ENCODE measurements at places on chromosomes 3 and 15. TPM values are rescaled to one million over a fixed set of nuclear protein-coding genes. Genes with fewer than 3 reads are reported as not detected.
A peak's percentile ranks its signal among the peaks of the same experiment; 100 is the strongest.

Gene NDUFAF3
- total RNA-seq, result 96.8 TPM

Gene TMEM212
- not detected for total RNA-seq

Gene GOLGA8M
- 0.79 TPM for total RNA-seq

Gene CNTN6
- total RNA-seq, result not detected

Gene ROBO2
- not detected for total RNA-seq

Gene ZNF80
- total RNA-seq, result not detected

Gene CLDN18
- total RNA-seq, result 0.26 TPM

Gene THPO
- total RNA-seq, result 0.43 TPM

GRCh38 chr3:27423463-27423862, 54.3 kb upstream of the NEK10 start:
- DNase-seq, result peak; percentile 59

DNA sequence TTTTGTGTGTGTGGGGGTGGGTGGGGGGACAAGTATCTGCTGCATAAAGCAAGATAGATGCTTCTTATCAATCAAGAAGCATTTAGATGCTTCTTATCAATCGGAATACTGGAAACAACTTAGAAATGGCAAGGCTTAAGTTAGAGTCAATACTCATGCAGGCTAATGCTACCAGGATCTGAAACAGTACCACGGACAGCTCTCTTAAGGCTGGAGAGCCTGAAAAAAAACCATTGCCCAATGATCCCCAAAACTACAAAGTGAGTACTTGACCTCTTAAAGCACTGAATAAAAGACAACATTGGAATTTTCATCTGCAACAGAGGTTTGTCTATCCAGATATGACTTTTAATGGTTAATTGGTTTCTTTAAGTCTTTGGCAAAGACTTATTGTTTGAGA, 262.3 kb downstream of the GAP43 start:
- DNase-seq, result no peak

DNA sequence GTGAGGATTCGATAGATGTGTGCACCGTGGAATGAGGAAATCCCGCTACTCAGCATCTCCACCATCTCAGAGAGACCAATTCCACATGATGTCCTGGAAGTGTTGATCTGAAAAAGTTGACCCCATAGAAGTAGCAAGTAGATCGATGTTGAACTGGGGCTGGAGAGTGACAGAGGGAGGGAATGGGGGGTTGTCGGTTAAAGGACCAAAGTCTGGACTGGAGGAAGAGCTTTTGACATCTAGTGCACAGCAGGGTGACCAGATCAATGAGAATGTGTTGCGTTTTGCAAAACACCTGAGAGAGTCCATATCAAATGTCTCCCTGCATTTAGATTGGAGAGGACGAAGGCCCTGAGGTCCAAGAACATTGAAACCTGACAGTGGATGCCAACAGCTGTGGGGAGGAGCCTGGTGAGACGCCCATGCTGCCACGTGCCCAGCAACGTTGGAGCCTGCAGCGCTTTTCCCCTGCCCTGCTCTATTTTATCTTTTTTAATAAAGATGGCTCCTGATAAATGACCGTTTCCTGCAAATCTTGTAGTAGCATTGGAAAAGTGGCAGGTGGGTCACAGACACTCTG, 30.1 kb upstream of the RPL32 start:
- DNase-seq, result no peak

- peak; percentile 45 for DNase-seq
Measured at GRCh38 chr3:170977949-170978745, 48.4 kb downstream of the SLC2A2 start.

DNA sequence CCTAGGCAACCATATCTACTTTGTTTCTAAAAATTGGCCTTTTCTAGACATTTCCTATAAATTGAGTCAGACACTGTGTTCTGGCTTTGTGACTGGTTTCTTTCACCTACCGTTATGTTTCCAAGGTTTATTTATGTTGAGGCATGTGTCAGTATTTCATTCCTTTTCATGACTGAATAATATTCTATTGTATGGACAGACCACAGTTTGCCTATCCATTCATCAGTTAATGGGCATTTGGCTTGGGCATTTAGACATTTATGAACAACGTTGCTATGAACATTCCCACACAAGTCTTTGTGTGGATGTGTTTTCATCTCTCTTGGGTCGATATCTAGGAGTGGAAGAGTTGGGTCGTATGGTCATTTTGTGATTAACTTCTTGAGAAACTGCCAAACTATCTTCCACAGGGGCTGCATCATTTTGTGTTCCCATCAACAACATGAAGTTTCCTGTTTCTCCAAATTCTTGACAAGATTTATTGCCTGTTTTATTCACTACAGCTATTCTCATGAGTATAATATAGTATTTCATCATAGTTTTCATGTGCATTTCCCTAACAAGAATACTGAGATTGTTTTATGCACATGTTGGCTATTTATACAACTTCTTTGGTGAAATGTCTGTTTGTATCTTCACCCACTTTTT, 3.5 kb upstream of the EFCC1 start:
- no peak for DNase-seq

GRCh38 chr15:57777003-57777402, 70.5 kb downstream of the POLR2M start:
- DNase-seq, result no peak

DNA sequence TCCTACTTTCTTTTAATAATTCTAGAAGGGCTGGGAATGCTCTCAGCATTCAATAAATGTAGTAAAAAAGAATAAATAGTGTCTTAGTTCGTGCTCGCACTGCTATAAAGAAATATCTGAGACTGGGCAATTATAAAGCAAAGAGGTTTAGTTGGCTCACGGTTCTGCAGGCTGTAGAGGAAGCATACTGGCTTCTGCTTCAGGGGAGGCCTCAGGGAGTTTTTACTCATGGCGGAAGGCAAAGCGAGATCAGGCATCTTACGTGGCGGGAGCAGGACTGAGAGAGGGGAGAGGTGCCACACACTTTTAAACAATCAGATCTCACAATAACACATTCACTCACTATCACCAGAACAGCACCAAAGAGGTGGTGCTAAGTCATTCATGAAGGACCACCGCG, 103.0 kb upstream of the UBE2E2 start:
- DNase-seq, result no peak

DNA sequence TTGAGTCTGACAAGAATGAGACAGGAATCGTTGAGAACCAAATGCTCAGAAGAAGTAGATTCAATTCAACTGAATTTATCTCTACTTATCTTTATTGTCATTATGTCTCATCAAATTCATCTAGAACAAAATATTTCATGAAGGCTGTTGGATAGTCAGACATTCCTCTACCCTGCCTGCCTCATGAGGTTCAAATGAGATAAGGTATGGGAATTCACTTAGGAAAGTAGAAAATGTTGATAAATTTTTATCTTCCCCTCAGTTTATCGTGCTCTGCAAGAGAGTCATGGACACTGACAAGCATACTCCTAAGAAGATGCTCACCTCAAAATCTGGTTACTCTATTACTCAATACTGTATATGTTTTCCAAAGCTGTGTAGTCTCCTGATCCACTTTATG, 149.7 kb upstream of the CDIN1 start:
- DNase-seq, result no peak

DNA sequence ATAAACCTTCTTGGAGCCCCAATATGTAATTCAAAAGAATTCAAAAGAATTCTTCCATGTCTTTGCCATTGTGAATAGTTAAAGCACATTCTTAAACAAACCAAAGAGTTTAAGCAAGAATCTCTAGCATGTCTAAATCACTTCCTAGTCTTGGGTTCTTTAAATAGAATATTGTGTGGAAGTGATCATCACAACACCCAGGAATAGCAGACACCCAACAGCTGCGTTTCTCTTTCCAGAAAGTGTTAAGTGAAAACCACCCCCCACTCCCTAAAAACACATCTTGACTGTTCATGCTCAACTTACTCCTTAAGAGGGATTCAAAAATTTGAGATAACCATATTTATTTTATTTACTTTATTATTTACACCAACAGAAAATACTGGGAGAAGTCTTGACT, 24.1 kb upstream of the CAPN7 start:
- DNase-seq, result no peak

DNA sequence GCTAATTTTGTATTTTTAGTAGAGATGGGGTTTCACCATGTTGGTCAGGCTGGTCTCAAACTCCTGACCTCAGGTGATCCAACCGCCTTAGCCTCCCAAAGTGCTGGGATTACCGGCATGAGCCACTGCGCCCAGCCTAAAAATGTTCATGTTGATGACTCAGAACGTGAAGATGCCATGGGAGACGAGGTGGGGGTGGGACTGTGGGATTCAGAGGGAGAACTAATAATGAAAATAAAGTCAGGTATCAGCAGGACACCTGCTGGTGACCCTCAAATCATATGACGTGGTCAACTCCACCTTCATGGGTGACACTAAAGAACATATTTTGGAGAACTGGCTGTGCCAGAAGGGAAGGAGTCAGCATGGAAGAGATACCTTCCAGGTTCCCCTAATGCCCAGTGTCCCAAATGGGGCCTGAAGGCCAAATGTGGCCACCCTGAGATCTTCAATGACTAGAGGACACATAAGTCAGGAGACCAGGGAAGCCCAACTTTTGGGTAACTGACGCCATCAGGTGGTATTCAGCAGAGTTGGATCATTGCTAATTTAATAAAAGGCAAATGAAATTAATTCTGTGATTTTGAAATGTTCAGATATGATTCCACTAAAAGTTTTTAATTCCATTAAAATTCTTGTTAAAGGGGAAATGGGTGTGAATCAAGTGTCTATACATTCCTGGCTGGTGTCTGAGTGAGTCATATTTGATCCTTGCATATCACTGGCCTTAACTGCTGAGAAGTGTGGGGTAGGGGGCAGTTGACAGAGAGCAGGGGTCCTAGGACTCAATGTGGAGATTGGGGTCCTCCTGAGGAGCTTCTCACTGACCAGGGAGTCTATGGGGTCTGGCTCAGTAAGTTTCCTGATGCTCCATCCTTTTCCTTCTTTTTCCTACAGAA, 88.6 kb upstream of the GSK3B start:
- peak; percentile 57 for DNase-seq

- DNase-seq, result no peak
Measured at GRCh38 chr15:64710676-64711428, 64.5 kb downstream of the RBPMS2 start.

- DNase-seq, result no peak
Measured at GRCh38 chr3:32880225-32880624, 62.4 kb downstream of the TRIM71 start.

Data from A172 (cell line).